ENCODE measurements at places on chromosomes 4 and X. TPM values are rescaled to one million over a fixed set of nuclear protein-coding genes. Genes with fewer than 3 reads are reported as not detected.

DNA sequence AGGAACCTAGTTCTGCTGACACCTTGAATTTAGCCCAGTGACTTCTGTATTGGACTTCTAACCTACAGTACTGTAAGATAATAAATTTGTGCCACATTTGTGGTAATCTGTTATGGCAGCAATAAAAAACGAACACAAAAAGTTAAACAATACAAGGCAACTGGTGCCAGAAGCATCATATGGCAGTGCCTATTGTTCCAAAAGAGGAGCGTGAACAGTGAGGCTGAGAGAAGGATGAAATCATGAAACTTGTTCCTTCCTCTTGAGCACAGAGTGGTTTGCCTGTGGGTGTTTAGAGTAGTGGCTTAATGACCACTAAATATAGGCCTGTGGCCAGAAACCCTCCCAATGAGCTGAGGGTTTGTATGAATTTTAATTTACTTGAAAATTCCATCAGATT is 69.7 kb upstream of the PGRMC2 start:
- H3K27me3 ChIP-seq = no peaks in the 10 kb centered on the region
- DNase-seq = no peak
- no peaks in the 10 kb centered on the region for H3K4me1 ChIP-seq
- no peak overlapping the region for H3K4me3 ChIP-seq
- no peak overlapping the region for H3K27ac ChIP-seq

- H3K27ac ChIP-seq = no peak overlapping the region
- no peak overlapping the region for H3K4me3 ChIP-seq
These were observed 61.3 kb upstream of the MXRA5 start for GRCh38 chrX:3407781-3408180.

GRCh38 chr4:186009976-186010375 is 59.0 kb upstream of the TLR3 start:
- DNase-seq = no peak
- no peak overlapping the region for H3K27ac ChIP-seq
- no peaks in the 10 kb centered on the region for H3K4me1 ChIP-seq
- no peaks in the 10 kb centered on the region for H3K36me3 ChIP-seq
- H3K27me3 ChIP-seq = no peaks in the 10 kb centered on the region

DNA sequence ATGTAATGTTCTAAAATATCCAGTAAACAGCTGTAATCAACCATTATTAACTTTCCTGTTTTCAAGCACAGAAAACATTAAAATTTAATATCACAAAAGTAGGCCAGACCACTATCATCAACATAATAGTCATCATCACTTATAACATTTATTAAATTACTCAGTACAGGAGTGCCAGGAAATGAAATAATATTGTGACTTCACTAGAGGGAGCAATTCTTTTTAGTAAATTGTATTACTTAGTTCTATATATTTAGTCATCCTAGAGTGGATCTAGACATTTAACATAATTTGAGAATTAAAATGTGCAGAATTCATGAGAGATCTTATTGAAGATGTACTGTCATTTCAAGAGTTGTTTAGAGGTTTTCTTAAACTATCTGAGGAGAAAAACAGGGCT is 33.6 kb downstream of the PITX2 start:
- no peak overlapping the region for H3K4me3 ChIP-seq
- H3K36me3 ChIP-seq = no peaks in the 10 kb centered on the region
- H3K27ac ChIP-seq = no peak overlapping the region
- DNase-seq = no peak

DNA sequence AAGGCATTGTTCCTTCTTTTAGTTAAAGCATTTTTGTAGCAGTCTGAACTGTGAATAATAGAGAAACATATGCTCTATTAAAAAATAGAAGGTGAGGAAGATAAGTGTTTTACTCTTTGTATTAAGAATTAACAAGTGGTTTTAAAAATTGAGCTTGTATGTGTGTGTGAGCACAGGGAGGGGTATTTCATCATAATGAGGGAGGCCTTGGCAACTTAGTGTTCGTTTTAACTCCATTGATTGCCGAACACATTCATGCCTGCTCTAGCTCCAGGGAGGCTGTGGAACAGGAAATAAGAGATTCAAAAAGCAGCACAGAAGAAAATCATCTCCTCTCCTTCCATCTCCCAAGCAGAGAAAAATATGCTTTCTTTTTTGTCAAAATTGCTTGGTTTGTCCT is 14.8 kb downstream of the SHROOM3 start:
- H3K27me3 ChIP-seq = no peaks in the 10 kb centered on the region
- peak; percentile 25 for DNase-seq
- no peaks in the 10 kb centered on the region for H3K36me3 ChIP-seq
- no peak overlapping the region for H3K27ac ChIP-seq
- no peaks in the 10 kb centered on the region for H3K4me1 ChIP-seq

GRCh38 chr4:110916505-110916904 is 293.6 kb upstream of the PITX2 start:
- no peaks in the 10 kb centered on the region for H3K27me3 ChIP-seq
- H3K4me3 ChIP-seq = no peak overlapping the region

GRCh38 chrX:2689773-2690666 is 1.1 kb upstream of the CD99 start:
- peaks cover 34% of the 10 kb centered on the region for H3K4me1 ChIP-seq
- DNase-seq = peak; percentile 76
- H3K27me3 ChIP-seq = no peaks in the 10 kb centered on the region
- H3K4me3 ChIP-seq = peak overlapping the region; percentile 98
- no peaks in the 10 kb centered on the region for H3K36me3 ChIP-seq

DNA sequence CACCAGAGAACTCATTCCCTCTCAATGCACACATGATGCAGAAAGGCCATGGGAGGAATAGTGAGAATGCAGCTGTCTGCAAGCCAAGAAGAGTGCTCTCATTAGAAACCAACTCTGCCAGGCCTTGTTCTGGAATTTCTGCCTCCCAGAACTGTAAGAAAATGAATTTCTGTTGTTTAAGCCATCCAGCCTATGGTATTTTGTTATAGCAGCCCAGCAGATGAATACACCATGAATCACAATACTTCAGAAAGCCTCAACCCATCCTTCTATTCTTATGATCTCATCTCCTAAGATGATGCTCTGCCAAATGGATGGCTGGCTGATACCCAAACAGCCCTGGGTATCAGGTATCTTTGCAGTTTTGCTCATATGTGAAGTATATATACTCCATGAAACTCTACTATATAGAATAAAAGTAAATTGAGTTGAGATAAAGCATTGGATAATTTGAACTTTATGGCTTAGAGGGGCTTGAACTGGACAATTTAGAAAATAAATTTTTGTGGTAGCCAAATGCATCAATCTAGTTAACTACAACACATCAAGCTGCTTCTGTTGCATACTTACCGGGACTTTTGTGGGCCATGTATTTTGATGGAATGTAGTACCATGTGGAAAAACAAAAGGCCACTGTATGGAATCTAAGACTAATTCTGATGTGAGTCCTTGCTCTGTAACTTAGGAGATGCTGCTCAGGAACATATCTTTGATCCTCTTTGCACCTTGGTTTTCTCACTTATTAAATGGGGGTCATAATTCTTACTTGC is 245.9 kb downstream of the HS3ST1 start:
- no peaks in the 10 kb centered on the region for H3K36me3 ChIP-seq
- no peaks in the 10 kb centered on the region for H3K4me1 ChIP-seq
- H3K27ac ChIP-seq = no peak overlapping the region
- DNase-seq = no peak
- no peaks in the 10 kb centered on the region for H3K27me3 ChIP-seq

GRCh38 chrX:14964500-14964899 is 91.3 kb downstream of the MOSPD2 start:
- DNase-seq = no peak
- no peaks in the 10 kb centered on the region for H3K27me3 ChIP-seq
- no peak overlapping the region for H3K4me3 ChIP-seq
- no peaks in the 10 kb centered on the region for H3K4me1 ChIP-seq

DNA sequence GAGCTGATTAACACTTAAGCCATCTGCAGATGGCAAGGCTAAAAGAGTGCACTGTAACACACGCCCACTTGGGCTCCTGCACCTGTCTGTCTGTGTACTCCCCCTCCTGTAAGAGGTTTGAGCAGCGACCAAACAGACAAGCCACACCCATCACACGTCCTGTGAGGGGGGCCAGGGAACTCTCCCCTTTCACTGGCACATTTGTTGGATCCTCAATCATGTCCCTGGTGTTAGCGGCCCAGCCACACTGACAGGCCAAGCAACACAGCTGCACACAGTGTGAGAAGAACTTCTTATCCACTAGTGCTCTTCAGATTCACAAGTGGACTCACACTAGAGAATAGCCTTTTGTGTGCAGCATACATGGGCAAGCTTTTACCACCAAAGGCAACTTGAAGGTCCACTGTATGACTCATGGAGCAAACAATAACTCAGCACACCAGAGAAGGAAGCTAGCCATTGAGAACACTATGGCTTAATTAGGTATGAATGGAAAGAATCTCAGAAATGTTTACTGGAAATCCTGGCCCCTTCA is 29.1 kb upstream of the UTP14A start:
- H3K27ac ChIP-seq = no peak overlapping the region
- H3K4me1 ChIP-seq = no peaks in the 10 kb centered on the region
- H3K36me3 ChIP-seq = no peaks in the 10 kb centered on the region
- no peak for DNase-seq
- no peaks in the 10 kb centered on the region for H3K27me3 ChIP-seq

GRCh38 chr4:132297346-132297745 is 851.7 kb upstream of the PCDH10 start:
- peak; percentile 25 for DNase-seq
- H3K36me3 ChIP-seq = no peaks in the 10 kb centered on the region
- H3K27me3 ChIP-seq = no peaks in the 10 kb centered on the region
- no peaks in the 10 kb centered on the region for H3K4me1 ChIP-seq

Gene GNRHR
- total RNA-seq = not detected

Gene CCKAR
- 1.8 TPM for total RNA-seq

Gene F8A2
- 44.6 TPM for total RNA-seq

Gene ATP8A1
- total RNA-seq = 104 TPM

Gene SLC4A4
- 54.9 TPM for total RNA-seq

Gene SMIM31
- not detected for total RNA-seq

Gene CT83
- not detected for total RNA-seq

Gene EDA2R
- total RNA-seq = not detected

Data from stomach (tissue), 19 donors.